MV-4-11 (cell line): ENCODE measurements at places on chromosomes 2 and 18.

DNA sequence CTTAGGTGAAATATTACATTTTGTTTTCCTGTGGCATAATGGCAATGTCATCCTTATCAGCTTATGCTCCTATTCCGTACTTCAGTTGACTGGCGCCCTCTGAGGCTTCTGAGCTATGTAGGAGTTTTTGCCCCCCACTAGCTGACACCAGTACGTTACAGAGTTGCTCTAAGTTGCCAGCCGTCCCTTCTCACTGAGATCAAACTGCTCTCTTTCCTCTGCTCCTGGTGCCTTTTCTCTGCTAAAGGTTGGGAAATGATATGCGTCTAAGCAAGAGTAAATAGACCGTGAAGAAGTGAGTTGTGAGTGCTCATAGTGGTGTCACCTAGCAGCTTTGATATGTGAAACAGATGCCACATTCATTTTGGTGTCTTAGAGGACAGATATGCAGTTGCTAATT is 99.2 kb downstream of the RAPGEF4 start:
- no peak for DNase-seq

DNA sequence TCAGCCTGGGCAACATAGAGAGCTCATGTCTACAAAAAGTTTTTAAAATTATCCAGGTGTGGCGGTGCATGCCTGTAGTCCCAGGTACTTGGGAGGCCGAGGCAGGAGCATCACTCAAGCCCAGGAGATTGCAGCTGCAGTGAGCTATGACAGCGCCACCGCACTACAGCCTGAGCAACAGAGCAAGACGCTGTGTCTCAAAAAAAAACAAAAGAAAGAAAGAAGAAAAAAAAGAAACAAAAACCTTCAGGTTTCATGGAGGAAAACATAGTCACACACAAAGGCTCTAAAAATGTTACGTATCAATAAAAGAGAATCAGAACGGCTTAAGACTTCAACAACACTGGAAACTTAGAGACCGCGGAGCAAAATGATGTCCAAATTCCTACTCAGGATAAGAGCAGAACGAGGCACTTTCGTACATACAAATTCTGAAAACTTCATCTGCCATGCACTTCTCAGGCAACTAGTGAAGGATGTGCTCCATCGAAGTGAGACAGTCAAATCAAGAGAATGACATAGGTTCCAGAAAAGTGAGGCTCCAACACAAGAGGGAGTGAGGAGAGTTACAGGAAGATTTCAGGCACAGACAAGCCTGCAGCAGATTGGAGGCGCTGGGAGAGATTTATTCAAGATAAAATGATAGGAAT is 4.4 kb downstream of the HDLBP start:
- DNase-seq, result no peak

DNA sequence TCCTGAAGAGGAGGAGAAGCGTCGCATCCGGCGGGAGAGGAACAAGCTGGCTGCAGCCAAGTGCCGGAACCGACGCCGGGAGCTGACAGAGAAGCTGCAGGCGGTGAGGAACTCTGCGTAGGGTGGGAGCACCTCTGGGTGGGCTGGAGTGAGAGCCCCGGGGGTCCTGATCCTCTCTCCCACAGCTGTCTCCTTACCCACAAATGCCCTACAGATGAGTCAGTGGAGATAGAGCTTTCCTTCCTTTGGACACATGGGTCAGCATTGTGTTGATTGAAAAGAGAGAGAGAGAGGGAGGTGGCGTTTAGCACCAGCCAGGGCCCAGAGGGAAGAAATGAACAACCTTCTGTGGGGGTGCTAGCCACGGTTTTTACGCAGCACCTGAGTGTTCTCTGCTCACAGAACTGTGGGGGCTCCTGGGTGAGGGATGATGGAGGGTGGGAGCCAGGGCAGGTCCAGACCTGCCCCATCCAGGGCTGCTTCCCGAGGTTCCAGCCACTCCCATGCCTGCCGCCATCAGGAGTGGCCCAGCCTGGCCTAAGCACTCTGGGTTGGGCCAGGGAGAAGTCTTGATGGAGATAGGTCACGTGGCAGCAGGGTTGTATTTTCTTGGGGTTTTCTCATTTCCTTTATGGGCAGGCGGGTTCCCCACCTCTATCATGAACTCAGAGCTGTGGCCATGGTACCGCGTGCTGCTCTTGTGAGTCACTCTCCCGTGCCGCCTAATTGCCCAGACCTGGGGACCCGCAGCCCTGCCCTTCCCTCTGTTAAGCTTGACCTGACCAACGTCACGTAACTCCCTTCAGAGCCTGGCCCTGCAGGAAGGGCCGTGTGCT is 16.3 kb downstream of the FOSL2 start:
- peak; percentile 85 for DNase-seq

DNA sequence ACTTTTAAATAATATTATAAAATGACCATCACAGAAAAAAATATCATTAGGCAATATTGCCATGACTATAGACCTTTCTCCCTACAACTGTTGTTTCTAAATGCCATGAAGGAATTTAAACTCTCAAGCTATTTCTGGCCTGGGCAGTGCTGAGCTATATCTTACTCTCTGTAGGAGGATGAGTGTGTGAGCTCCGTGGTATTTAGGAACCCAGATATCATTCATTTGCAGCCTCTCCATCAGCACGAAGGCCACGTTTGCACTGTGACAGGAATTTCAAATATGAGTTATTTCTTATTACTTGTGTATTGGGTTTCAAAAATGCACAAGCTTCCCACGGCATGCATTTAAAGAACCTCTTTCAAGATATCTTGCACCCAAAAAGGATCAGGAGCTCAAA is 35.0 kb upstream of the SOX11 start:
- DNase-seq, result no peak

DNA sequence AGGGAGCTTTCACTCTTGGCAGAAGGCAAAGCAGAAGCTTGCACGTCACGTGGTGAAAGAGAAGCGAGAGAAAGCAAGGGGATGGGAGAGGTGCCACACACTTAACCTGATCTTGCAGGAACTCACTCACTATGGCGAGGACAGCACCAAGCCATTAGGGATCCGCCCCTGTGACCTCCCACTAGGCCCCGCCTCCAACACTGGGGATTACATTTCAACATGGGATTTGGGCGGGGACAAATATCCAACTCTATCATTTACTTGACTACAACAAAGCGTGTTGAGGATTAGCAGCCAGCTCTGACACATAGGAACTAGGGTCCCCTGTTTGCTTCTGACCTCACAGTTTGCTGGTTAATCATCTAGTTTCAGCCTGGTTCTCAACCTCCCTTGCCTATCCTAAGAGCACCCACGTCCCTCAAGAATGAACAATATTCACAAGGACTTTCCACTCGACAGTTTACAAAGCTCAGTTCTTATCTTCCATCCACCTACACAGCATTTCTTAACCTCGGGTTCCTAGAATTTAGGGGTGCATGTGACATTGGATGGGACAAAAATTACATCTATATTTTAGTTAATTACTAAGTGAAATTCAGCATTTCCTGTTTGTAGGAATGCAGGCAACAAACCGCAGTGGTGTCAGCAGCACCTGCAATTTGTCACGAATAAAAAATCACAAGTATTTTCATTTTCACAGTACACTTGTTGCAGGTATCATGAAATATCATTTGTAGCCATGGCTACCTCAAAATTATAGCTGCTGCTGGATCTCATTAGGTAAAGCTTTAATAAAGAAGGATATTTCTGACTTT is 36.0 kb downstream of the LBH start:
- peak; percentile 2 for DNase-seq

DNA sequence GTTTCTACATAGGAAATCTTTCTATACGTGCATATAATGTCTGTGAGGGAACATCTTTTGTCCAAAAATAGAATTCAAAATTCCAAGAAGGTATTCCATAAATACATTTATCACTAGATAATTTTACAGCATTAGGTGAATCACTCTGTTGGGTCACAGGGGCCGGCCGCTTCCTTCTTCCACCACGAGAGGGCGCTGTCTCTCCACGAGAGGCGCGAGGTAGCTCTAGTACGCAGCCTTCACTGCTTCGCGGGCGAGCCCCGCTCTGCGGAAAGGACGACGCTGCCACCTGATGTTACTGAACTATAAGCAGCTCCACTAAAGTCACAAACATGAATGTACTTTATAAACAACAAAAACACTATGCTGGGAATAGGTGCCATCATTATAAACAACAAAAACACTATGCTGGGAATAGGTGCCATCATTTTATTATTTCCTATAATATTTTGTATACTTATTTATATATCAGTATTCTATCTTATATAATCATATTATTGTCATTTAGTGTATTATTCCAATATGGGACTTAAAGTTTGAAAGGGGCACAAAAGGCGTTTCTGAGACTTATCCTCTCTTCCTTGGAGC is 69.4 kb upstream of the REV1 start:
- DNase-seq, result peak; percentile 49

DNA sequence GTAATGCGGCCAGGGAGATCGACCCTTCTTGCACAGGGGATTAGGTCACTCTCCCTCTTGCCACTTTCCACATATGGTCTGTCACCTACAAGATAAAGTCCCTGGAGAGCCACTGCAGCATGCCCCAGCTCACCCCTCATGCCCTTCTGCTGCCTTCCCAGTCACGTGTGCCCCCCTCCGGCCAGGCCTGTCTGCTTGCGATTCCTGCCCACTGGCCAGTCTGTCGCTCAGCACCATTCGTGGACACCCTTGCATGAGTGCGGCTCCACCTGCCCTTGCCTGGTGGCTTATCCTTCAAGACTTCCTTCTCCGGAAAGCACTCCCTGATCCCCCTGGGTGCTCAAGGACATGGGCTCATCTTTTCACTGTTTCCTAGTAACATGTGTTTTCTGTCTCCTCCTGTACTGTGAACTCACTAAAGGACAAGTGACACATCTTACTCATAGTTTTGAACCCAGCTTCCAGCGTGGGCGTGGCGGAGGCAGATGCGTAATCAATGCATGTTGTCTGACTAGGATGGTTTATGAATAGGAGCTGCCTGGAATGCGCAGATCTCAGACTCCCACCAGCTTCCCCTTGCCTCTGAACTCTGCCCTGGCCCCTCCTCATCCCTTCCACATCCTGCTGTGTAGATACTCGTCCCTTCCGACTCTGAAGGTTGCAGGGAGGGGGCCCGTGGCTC is 7.8 kb upstream of the NT5DC4 start:
- DNase-seq, result no peak
